Activated CD8-positive, alpha-beta memory T cell treated with anti-CD3 and anti-CD28 coated beads for 1 hour (primary cell): ENCODE measurements at places on chromosomes 1 and 21.

GRCh38 chr1:233710507-233710906 is 96.6 kb downstream of the KCNK1 start:
- no peak for DNase-seq

GRCh38 chr1:11475748-11476147 is 3.2 kb upstream of the DISP3 start:
- DNase-seq = no peak

- no peak for DNase-seq
These were observed 24.0 kb downstream of the NGF start for GRCh38 chr1:115314092-115314491.

- no peak for DNase-seq
These were observed 22.7 kb downstream of the DLGAP3 start for GRCh38 chr1:34906756-34907155.

GRCh38 chr1:11842154-11843041 is 5.2 kb downstream of the NPPA start:
- no peak for DNase-seq

DNA sequence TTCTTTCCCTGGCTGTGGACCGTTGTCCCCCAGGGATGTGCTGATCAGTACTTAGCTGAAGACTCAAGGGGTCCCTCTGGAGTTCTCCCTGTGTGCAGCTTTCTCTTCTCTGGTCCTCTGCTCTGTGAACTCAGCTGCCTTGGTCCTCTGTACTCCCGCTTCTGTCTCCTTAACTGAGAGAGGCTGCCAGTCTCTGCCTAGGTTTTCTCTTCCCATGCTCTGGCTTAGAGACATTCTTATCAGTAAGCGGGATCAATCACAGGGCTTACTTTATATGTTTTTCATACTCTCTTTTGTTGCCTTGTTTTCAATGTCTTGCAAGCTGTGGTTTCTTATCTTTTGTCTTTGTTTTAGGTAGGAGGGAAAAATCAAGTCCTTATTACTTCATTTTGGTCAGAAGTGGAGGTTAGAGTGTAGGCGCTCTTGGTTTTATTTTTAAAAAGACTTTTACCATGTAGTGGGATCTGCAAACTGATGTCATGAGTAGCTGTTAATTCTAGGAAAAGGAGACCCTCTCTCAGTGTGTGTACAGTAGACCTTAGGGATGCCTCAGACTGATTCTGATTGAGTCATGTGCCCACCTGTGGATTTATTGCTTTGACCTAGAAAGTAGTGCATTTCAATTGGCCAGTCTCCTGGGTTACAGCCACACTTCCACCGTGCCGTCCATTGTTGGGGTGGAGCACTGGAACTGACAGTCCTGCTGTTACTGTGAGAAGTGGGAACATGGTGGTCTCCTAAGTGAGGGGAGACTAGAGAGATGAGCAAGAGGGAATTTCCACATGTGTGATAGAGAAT is 46.6 kb downstream of the TTC3 start:
- DNase-seq = no peak

- no peak for DNase-seq
These were observed 154.4 kb upstream of the ZNF644 start for GRCh38 chr1:91176250-91176649.

DNA sequence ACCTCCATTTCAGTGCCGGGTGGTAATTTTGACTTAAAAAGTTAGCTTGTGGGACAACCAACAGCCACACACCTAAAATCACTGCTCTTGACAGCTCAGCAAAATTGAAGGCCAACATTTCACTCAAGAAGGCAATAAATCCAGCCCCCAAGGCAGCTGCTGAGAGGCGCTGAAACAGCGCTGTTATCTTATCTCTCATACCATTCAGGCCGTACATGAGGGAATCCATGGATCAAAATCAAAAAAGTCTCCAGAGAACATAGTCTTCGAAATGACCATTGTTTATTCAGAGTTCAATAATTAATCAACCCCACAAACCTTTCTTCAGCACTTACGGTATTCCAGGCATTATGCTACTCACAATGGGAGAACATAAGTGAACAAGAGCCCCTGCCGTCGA is 38.5 kb downstream of the ZBTB18 start:
- DNase-seq = no peak

GRCh38 chr1:40583980-40584379 is 52.5 kb downstream of the ZNF684 start:
- no peak for DNase-seq

DNA sequence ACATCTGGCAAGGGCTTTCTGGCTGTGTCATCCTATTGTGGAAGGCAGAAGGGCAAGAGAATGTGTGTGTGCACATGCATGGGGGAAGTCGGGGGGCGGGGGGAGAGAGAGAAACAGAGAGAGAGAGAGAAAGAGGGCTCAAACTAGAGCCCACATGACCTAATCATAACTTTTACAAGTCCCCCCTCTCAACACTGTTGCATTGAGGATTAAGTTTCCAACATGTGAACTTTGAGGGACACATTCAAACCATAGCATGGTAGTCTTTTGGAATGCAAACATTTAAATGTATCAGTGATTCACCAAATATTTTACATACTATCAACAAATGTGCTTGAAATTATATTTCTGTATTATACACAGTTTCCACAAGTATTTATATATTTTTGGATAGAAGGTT is 655.4 kb upstream of the B3GALT2 start:
- no peak for DNase-seq

DNA sequence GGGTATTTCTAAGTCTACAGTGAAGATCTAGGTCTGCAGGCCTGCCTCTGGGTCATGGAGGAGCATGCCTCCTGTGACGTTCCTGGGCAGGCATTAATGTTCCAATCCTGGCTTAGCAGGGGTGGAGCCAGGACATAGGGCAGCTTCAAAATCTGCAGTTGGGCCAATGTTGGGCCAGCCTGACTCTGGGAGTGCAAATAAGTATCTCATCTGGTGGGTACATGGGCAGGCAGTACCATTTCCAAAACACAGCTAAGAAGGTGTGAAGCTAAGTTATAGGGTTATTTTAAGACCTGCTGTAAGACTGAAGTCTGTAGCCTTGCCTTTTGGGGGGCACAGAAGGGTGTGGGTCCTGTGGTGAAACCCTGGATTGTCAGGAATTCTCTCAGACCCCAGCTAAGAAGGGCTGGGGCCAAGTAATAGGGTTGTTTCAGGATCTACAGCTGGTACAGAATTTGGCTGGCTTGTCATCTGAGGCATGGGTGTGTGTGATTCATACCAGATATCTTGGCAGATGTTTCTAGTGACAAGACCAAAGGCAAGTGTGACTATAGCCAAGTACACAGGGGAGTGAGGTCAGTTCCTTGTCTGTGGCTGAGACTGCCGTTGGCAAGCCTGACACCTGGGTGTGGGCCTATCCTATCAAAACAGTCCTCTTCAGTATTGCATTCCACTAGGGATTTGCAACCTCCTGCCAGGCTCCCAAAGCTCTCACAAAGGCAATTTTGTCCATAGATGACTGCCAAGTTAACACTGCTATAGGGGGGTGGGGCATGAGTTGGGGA is 468.7 kb upstream of the B3GALT2 start:
- no peak for DNase-seq
